ENCODE measurements at places on chromosomes 6 and 20.

DNA sequence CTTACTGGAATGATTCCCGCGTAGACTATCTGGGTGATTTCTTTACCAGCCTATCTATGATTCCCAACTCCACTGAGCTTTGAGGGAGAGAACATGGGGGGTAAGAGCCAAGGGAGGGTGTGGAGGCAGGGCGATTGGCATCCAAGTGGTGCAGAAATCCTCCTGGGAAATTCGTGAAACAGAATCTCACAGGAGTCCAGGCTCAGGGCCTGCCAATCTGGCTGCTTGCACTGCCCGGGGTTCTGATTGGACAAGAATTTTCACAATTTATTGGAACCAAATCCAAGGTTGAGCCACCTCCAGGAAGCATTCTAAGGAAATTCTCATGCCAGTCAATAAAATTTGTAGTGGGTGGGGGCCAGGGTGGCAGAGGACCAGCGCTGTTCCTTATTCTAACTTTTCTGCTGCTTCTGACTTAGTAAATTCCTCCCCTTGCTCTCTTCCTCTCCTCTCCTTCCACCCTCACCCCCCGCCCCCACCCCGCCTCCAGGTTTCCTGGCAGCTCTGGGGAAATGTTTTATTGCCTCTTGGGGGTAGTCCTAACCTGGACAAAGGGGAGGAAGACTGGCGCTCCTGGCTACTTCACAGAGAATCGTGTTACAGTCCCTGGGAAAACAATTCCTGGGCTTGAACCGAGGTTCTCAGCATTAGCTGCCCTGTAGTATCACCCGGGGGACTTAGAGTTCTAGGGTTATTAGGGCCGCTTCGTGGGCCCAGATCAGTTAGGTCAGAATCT, 3.1 kb downstream of the BMP6 start:
- no peak for DNase-seq

- DNase-seq: no peak
Measured at GRCh38 chr20:44580581-44581268, 1.7 kb upstream of the PKIG start.

- DNase-seq: no peak
Measured at GRCh38 chr20:32190616-32191415, 16.7 kb downstream of the PLAGL2 start.

GRCh38 chr20:4876731-4877130, 124.6 kb downstream of the SLC23A2 start:
- no peak for DNase-seq

- no peak for DNase-seq
Measured at GRCh38 chr20:38631155-38632022, 29.8 kb downstream of the ARHGAP40 start.

- DNase-seq: no peak
Measured at GRCh38 chr6:125584468-125584939, 164.9 kb upstream of the HEY2 start.

DNA sequence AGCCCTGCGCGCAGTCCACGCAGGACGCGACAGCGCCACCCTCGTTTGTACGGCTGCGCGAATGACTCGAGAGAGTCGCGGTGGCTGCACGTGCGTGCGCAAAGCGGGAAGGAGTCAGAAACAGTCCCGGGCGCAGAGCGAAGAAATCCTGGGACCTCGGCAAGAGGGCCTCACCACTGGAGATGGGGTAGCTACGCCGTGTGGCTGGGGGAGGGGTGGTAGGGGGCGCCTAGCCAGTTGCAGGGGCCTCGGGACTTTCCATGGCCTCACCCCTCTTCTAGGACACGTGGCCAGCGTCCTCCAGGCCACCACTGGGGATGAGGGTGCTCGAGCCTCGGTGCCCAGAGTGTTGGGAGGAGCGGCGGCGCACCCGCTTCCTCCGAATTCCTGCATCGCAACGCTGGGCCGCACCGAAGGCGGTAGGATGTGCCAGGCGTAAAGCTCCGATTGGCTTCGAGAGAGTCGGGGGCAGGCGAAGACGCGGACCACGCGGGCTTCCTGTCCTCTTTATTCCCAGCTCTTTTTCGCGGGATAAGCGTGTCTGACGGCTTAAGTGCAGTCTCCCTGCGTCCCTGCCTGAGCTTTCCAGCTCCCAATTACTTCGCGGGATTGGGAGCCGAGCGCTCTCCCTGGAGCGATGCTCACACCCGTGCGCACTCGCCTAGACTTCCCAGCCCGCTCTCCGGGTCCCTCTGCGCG, 38.7 kb downstream of the NCR2 start:
- no peak for DNase-seq

DNA sequence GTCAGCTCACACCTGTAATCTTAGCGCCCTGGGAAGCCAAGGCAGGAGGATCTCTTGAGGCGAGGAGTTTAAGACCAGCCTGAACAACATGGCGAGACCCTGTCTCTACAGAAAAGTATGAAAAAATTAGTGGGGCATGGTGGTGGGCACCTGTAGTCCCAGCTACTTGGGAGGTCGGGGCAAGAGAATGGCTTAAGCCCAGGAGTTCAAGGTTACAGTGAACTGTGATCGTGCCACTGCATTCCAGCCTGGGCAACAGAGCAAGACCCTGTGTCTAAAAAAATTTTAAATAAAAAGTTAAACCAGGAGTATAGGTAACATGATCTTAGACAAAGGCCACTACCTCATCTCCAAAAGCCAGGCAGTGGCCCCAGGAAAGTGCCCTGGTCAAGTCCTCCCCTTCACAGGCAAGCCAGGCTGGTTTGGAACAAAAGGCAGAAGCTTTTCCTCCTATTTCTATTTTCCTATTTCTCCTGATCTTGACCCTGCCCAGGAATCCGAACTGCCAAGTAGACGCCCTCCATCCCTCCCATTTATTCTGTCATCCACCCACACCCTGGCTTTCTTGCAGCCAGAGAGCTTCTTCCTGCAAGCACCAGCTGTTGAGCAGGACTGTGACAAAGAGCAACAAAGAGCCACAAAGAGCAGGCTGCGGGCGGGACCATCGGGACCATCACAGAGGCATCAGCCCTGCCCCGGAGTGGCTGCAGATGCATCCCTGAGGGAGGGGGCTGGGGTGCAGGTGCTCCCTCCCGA, 149.9 kb upstream of the AFDN start:
- DNase-seq: no peak

- no peak for DNase-seq
Measured at GRCh38 chr20:45083127-45083526, 17.8 kb downstream of the KCNS1 start.

GRCh38 chr20:18001131-18001921, 32.5 kb downstream of the MGME1 start:
- DNase-seq: no peak

- no peak for DNase-seq
Measured at GRCh38 chr20:1810926-1811620, 84.1 kb upstream of the SIRPA start.

GRCh38 chr6:80465513-80465912, 359.0 kb downstream of the BCKDHB start:
- DNase-seq: no peak

- no peak for DNase-seq
Measured at GRCh38 chr20:49792006-49792405, 20.6 kb upstream of the SLC9A8 start.

DNA sequence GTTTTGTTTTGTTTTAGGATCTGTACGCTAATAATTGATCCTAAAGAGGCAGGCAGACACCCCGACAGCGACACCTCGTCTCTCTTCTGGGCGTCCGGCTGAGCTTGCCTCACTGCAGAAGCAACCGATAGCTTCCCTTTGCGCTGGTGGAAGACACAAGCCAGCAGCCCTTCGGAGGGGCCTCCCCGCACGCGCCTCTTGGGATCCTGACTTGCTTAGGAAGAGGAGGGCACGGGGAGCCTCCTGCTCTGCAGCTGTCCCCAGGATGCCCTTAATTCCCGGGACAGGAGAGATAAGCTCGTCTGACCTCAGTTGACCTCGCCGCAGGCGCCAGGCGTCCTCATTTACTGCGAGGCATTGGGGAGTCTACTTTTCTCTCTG, 94.0 kb downstream of the CD83 start:
- DNase-seq: no peak

- DNase-seq: no peak
Measured at GRCh38 chr6:53702316-53702715, 36.8 kb upstream of the KLHL31 start.
